ENCODE measurements at places on chromosomes 13 and 19.
A peak's percentile ranks its signal among the peaks of the same experiment; 100 is the strongest.

DNA sequence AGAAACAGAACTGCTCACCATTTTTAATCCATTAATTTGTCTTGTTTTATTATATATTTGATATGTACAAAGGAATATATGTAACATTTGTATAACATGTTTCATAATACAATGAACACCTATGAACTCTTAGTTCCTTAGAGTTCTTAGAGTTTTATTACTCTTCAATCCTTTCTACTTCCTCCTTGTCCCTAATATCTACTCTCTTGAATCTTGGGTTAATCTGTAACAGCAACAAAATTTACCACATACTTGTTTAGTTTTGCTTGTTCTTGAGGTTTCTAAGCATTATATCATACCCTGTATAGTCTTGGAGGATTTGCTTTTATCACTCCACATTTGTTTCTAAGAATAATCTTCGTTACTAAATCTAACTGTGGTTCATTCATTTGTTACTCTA is 151.4 kb downstream of the PDS5B start:
- DNase-seq: no peak

GRCh38 chr13:90997951-90998350 is 349.5 kb upstream of the MIR17HG start:
- DNase-seq: no peak

DNA sequence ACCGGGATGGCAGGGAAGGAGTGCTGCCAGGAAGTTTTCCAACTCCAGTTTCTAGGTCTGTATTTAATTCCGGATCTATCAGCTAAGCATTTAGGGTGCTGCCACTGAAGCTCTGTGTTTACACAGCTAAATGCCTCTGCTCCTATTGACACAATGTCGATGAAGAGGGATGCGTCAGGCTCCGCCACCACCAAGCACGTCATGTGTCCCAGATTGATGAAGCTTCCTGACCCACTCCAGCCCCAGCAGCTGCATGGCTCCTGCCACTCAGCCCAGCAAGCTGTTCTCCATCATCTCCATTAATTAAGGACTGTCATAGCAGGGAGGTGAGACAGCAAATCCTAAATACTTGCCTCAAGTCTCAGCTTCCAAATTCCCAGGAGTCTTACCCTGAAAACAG is 435.2 kb upstream of the ZNF507 start:
- no peak for DNase-seq

- no peak for DNase-seq
Measured at GRCh38 chr19:3456925-3457527, 23.3 kb downstream of the SMIM24 start.

DNA sequence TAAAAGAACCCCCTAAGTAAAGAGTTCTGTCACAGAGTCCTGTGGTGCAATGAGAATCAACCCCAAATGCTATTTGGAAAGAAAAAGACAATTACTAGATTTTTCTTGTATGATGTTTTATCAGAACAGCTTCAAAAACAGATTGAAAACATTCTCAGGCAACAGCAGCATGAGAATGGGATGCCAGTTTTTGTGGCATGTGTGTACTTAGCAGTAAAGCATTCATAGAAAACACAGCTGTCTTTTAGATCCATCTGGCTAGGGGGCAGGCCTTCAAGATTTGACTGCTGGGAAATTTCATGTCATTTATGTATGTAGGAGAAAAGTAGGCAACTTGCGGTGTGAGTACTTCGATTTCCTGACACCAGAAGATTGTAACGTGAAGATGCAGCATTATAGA is 170.5 kb upstream of the HTR2A start:
- no peak for DNase-seq

- DNase-seq: no peak
Measured at GRCh38 chr13:113539822-113540221, 44.7 kb upstream of the TFDP1 start.

- DNase-seq: no peak
Measured at GRCh38 chr13:96075953-96076543, 13.9 kb upstream of the HS6ST3 start.

GRCh38 chr13:80379245-80379644 is 38.3 kb upstream of the SPRY2 start:
- peak; percentile 37 for DNase-seq

GRCh38 chr19:33781996-33782395 is 14.7 kb upstream of the KCTD15 start:
- DNase-seq: no peak

- DNase-seq: no peak
Measured at GRCh38 chr13:40254394-40254793, 412.0 kb downstream of the FOXO1 start.

DNA sequence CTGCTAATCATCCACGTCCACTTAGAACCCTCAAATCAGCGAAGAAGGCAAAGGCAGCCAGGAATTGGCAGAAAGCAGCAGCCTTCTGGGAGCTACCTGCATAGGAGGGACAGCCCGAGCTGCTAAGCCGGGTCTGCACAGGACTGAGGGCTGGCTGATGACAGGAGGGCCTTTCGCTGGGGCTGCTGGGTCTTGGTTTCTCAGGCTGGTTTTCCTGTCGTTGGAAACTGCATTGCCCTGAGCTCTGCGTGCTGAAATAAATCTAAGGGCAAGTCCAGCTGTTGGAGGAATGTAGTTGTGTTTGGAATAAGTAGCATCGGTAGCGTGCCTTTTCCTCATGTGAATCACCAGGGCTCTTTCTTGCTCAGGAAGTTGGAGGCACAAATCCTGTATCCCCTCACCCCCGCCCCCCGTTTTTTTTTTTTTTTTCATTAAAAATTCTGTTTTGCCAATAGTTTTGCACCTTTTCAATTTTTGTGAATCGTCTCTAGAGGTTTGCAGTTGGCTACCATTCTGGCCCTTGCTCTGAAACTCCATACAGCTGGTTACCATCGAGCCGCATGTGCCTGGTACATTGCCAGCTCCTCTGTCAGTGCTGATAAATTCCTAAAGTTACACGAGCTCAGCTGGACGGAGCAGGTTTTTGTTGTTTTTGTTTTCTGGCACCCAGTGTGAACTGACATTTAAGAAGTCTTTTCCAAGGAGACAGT is 193.9 kb upstream of the RNF113B start:
- no peak for DNase-seq

DNA sequence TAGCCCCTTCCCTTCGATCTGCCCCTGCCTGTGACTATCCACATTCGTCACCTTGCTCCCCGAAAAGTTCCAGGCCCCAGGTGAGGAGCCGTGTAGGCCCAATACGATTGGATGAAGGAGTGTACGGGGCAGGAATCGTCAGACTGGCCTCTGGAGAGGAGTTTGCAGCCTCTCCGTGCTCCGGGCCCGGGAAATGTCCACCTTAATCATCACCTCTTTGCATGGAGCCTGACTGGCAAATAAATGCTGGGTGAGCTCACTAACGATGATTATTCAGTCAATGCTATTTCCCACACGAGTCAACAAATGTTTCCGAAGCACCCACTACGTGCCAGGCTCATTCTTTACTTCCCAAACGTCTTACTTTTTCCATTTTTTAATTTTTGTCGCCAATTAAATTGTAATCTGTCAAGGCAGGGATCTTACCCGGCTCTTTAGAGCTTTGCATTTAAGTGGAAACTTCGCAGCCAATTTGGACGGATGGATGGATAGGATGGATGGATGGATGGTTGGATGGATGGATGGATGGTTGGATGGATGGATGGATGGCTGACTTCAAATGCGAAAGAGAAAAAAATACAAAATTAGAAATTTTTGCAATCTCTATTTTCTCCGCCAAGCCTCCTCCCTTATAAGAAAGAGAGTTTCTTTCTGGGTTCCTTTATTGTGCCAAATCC is 45.8 kb downstream of the TGDS start:
- DNase-seq: no peak
